ENCODE measurements at places on chromosomes 2 and 18.

- no peak for DNase-seq
Measured at GRCh38 chr18:79401494-79402208, 5.9 kb downstream of the NFATC1 start.

GRCh38 chr2:233411162-233411561 lies 56.9 kb downstream of the DGKD start:
- DNase-seq, result no peak

DNA sequence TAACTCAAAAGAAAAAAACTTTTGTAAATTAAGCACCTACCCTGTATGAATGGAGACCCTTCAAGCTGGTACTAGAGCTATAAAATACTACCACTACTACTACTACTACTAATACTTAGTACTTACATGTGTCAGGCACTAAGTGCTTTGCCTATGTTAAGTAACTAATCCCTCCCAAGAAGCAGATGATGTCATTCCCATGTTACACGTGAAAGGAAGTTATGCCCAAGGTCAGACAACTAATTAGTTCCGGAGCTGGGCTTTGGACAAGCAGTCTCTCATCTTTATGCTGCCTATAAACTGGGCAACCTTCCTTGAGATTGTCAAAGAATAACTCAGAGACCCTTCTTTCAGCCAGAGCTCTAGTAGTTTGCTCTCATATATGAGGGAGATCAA lies 13.9 kb upstream of the ATP6V1B1 start:
- DNase-seq, result peak; percentile 46

- DNase-seq, result no peak
Measured at GRCh38 chr2:100940766-100941645, 61.1 kb upstream of the RPL31 start.

- peak; percentile 91 for DNase-seq
Measured at GRCh38 chr18:9404565-9405060, 70.0 kb downstream of the TWSG1 start.

DNA sequence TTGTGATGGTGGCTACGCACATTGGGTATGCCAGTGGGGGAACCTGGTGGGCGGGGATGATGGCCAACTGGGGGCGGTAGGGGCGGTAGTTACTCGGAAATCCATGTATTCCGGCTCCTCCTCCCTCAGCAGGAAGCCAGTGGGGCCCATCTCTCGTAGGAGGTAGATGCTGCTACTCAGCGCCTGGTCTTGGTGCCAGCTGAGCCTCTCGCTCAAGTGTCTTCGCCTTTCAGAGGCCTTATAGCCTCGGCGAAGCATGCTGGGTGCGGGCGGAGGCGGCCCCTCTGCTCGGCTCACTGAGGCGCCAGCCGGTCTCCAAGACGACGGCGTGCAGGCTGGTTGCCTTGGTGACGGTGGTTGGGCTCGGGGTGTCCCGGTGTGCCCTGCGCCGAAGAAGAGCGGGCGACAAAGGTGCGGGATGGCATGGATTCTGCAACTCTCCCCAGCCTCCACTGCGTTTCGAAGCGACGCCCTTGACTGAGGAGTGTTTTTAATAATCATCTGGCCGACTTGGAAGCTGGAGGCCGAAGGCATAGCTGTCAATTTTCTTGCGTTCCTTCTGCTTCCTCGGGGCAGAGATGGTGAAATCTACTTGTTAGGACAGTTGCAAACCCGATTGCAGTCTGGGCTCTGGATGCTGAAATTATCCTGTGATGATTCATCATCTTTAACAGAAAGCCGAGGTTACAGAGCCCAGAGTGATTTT lies at the start of gene ZSWIM2:
TSS of gene ZSWIM2 (minus strand) at position 298 of the 706 bp plus-strand sequence. CDS start at position 258, 40 bp downstream.
- DNase-seq, result peak; percentile 35

GRCh38 chr2:138811431-138811830 lies 31.2 kb upstream of the NXPH2 start:
- DNase-seq, result no peak

DNA sequence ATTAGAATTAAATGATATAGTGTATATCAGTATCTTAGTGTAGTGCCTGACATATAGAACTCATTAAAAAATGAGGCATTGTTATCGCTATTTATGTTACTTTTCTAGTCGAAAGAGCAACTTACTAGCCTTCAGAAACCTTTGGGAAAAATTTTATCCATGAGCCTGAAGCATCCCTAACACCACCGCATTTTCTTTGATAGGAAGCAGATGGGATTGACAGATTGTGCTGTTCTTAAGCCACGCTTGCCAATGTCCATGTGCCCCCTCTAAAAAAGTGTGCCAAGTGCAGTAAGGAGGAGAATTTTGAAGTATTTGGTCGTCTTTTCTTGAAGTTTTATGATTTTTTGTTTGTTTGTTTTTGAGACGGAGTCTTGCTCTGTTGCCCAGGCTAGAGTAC lies 29.1 kb downstream of the PPM1B start:
- no peak for DNase-seq

DNA sequence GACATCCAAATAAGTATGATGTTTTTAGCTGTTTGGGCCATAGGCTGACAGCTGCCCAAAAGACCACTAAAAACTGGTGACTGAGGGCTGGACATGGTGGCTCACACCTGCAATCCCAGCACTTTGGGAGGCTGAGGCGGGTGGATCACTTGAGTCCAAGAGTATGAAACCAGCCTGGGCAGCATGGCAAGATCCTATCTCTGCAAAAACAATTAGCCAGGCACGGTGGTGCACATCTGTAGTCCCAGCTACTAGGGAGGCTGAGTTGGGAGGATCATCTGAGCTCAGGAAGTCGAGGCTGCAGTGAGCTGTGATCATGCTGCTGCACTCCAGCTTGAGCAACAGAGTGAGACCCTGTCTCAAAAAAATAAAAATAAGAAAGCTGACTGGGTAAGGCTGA lies 511.5 kb upstream of the RAB6C start:
- no peak for DNase-seq

GRCh38 chr2:29276151-29276550 lies 160.9 kb downstream of the CLIP4 start:
- DNase-seq, result no peak

DNA sequence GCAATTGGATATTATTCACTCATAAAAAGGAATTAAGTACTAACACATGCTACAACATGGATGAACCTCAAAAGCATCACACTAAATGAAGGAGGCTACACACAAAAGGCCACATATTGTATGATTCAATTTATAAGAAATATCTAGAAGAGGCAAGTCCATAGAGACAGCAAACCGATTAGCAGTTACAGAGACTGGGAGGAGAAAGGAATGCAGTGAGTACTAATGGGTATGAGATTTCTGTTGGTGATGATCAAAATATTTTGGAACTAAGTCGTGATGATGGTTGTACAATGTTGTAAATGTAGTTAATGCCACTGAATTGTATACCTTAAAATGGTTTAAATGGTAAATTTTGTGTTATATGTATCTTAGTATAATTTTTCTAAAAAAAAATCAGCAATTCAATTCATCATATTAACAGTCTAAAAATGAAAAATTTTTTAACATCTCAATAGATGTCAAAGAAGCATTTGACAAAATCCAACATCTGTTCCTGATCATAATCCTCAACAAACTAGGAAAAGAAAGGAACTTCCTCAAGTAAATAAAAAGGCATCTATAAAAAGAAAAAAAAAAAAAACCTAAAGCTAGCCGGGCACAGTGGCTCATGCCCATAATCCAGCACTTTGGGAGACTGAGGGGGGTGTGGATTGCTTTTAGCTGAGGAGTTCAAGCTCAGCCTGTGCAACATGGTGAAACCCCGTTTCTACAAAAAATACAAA lies 98.1 kb downstream of the TGIF1 start:
- no peak for DNase-seq

- DNase-seq, result peak; percentile 73
Measured at GRCh38 chr18:74836296-74837139, 238.8 kb downstream of the ZNF407 start.

DNA sequence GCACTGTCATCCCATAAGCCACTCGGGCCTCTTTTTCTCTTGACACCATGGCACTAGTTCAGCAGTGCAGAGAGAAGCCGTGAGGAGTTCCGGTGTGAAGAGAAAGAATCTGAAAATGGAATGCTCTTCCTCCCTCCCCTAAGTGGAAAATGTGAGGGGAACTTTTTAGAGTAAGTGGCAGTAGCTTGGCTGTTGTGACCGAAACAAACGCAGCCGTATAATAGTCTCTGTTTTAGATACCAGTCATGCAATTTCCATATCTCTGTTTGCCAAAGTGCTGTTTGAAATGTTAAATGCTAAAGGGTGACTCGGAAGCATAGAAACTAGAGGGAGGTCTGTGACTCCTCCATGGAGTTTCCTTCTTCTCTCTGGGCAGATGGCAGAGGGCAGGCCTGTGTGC lies 122.9 kb downstream of the MTCL1 start:
- no peak for DNase-seq

All from dermis microvascular lymphatic vessel endothelial cell (primary cell).